ENCODE measurements at places on chromosomes 12 and 14.

- no peak for DNase-seq
Measured at GRCh38 chr14:24921903-24922302, 128.0 kb downstream of the STXBP6 start.

- no peak for DNase-seq
Measured at GRCh38 chr12:10543499-10543898, 37.8 kb downstream of the EIF2S3B start.

GRCh38 chr12:12821975-12822374 is 8.8 kb downstream of the DDX47 start:
- DNase-seq = no peak

GRCh38 chr12:3252450-3252891 is 175.3 kb downstream of the TSPAN9 start:
- no peak for DNase-seq

DNA sequence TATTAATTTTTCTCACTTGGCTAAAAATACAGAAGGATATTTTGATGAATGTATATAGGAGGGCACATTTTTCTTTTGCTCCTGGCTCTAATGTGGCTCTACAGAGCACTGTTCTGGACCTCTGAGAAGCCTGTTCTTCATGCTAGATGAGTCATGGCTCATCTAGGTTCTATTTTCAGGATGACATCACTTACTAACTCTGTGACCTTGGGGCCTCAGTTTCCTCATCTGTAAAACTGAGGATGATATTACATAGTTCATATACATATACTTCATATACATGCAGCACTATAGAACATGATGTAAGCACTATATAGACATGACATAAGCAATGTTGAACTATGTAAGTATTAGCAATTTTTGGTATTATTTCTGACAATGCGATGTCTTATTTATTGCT is 35.8 kb downstream of the SOCS2 start:
- DNase-seq = no peak

DNA sequence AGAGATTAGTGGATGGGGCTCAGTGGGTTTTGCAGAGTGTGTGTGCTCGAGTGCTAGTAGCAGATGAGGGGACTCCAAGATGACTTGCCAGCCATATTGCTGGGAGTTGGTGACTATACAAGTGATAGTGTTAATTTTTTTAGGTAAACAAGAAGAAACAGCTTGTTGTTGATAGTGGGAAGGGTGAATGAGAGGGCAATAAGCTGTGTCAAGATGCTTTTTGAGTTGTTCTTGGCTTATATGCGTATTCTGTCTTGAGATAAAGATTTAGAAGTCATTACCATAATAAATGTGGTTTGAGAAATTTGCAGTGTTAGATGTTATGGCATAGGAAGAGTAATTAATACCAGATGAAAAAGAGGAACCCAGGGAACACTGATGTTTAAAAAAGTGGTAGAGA is 75.3 kb downstream of the RCOR1 start:
- no peak for DNase-seq

DNA sequence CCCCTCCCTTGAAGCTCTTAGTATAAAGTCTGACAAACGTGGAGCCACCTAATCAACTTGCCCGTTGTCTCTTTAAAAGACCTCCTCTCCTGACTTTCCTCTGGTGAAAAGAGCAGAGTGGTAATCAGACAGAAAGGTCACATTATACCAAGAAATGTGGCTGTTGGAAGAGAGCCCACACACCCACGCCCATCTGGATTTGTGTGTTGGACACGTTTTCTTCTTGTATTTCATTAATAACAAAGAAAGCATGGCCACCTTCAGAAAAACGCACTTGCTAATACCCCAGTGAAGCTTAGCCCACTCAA is 41.3 kb downstream of the CCDC60 start:
- no peak for DNase-seq

DNA sequence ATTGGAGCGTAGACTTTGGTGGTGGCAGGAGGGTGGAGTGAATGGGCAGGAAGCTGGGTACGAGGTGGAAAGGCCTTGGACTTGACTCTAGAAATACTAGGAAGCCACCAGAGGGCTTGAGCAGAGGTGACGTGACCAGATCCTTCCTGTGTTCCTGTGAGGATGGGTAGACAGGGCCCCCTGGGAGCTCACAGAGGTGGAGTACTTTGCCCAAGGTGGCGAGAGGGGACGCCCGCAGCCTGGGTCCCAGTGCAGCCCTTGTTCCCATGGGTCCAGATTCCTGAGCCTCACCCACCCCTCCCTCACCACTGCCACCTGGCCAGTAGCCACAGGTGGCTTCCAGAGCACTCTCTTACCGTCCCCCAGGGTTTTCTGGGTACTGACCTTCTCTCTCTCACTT is 89.8 kb downstream of the KIF26A start:
- no peak for DNase-seq

DNA sequence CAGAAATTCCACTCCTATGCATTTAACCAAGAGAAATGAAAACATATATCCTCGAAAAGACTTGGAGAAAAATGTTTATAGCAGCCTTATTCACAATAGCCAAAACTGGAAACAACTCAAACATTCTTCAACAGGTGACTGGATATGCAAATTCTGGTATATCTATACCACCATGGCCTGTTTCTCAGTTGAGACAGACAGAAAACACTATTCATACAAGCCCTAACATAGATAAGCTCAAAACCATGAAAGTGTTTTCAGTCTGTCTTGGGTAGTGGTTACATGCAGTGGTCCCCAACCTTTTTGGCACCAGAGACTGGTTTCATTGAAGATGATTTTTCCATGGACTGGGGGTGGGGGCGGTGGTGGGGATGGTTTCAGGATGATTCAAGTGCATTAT is 83.8 kb downstream of the SRGAP1 start:
- DNase-seq = no peak

DNA sequence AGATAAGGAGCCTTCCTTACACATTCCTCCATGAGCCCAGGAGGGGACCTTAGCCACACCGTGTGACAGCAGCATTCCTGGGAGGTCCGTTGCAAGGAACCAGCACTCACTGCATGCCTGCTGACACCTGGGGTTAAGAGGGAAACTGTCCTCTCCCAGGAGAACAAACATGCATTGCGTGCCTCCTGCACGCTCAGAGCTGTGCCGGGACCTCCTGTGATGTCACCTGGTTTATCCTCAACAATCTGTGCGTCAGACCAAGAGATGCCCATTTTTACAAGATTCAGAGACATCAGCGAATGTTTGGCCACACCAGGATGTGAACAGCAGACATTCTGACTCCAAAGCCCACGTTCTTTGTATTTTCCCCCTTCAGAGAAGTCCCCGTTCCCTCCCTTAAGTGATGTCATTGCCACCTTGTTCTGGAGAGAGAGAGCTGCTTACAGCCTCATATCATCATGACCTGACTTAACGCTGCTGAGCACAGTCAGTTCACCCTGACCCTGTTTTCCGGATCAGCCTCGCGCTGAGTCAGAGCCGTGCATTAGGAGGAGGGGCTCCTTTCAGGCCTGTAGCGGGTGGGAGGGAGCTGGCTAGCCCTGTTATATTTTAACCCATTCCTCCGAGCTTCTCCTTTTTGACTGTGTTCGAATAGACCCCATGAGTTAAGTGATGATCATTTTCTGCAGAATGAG is 36.2 kb downstream of the TMEM120B start:
- peak; percentile 34 for DNase-seq

DNA sequence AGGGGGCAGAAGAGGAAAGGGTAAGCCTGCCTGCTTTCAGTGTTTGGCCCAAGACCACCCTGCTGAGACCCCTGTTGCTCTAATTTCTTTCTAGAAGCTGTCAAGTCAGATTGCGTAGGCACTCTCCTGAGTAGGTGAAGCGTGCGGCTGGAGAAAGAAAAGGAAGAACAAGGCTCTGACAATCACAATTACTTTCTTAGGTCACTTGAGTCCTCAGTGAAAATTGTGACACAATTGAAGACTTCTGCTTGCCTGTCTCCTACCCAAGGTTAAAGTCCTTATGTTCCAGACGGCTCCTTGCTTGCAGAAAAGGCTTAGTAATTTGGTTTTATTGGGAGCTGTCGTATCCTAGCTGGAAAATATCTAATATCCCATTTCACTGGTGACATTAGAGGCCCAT is 721 bp upstream of the CTSG start:
- DNase-seq = no peak

DNA sequence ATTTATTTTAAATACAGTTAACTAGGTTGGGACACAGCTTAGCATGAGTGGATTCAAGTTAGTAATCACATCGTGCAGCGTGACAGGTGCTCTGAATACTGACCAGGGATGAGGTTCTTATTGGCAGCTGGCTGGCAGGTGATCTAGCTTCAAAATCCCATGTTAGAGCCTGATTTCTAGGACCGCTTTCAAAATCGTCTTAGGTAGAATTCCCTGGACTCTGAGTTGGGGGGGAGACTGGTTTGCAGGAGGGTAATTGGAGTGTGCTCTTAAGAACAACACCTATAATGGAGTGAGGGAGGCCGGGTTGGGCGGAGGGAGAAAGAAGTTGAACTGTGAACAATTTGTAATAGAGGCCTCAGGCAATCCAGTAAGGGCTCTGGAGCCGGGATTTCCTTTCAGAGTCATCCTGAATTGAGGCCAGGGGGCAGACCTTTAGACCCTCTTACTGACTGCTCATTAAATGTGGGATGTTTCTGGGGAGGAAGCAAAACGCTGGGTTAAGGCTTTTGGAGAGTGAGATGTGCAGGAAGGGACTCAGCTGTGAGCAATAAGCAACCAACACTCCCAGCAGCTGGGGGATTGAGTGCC is 874 bp upstream of the YARS2 start:
- peak; percentile 20 for DNase-seq

DNA sequence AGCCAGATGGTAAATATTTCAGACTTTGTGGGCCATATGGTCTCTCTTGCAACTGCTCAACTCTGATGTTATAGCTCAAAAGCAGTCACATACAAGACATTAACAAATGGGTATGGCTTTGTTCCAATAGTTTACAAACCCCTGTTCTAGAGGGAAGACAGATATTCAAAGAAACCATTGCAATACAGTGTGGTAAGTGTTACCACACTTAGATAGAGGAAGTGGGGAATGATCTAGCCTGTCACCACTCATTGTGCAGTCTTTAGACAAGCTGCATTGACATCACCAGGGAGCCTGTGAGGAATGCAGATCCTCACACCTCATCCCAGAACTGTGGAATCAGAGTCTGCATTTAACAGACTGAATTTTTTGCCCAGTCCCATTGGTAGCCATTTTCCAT is 80.0 kb upstream of the RGS6 start:
- DNase-seq = no peak

DNA sequence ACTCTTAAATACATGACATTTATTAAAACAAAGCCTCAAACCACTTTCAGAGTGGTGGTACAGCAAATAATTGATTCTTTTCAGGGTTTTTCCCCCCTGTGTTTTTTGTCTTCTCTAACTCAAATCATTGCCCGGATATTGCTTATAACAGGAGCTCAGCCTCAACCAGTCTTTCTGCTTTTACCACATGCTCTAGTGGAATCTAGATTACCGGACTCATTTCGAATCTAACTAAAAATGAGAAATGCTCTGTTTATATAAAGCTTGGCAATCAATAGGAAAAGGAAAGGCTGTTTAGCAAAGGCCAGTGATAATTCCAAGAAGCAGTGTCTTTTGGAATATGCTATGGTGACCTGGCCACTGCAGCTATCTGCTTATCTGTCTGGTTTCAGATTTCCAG is 161.5 kb downstream of the ETV6 start:
- no peak for DNase-seq

- DNase-seq = no peak
Measured at GRCh38 chr12:132271755-132272092, 57.7 kb downstream of the GALNT9 start.

GRCh38 chr12:88391556-88391955 is 188.7 kb downstream of the KITLG start:
- DNase-seq = no peak

DNA sequence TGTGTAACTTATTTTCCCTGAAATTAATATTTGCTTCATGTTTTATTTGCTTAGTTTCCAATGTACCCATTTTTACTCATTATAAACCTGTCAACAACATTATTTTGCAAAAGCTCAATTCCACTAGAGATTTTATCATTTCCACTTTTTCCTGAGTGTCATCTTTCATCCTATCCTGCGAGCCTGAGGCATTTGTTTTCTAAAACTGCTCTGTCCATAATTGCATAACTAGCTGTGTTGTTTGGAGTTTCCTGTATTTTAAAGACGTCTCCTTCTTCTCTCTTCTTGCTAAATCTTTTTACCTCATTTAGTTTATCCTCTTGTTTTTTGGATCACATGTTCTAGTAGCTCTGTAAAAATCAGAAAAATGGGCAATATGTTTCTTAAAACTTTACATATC is 332.7 kb upstream of the NOVA1 start:
- no peak for DNase-seq

- no peak for DNase-seq
Measured at GRCh38 chr14:82951171-82951570, 1417.5 kb upstream of the SEL1L start.

DNA sequence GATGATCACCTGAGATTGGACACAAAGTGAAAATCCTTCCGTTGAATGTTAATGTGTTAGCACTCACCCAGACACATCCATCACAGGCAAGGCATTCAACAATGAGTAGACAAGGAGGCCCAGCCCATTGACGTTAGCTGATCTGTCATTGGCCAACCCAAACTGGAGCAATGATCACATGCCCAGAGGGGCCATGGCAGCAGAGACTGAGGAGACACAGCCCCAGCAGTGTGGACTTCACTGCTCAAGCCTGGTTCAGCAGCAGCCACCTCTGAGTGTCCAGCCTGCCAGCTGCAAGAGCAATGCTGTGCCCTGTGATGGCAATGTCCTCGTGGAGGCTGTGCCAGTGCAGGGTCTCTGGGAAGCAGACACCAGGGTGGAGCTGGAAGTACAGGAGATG is 622.2 kb downstream of the AACS start:
- DNase-seq = no peak

DNA sequence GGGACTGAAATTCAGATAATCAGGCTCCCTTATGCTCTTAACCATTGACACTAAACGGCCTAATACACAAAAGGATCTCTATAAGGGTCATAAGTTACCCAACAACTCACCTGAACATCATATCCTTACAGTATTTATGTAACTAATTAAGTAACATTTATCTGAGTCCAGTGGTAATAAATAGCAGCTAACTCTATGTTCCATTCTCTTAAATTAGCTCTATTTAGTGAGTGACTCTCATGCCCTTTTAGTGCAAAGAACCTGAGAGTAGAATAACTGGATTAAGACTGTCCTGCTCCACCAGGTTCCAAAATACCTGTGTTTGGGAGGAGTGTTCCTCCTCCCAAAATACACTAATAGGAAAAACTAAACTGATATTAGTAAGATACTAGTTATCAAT is 9.8 kb downstream of the SCAF11 start:
- DNase-seq = no peak

DNA sequence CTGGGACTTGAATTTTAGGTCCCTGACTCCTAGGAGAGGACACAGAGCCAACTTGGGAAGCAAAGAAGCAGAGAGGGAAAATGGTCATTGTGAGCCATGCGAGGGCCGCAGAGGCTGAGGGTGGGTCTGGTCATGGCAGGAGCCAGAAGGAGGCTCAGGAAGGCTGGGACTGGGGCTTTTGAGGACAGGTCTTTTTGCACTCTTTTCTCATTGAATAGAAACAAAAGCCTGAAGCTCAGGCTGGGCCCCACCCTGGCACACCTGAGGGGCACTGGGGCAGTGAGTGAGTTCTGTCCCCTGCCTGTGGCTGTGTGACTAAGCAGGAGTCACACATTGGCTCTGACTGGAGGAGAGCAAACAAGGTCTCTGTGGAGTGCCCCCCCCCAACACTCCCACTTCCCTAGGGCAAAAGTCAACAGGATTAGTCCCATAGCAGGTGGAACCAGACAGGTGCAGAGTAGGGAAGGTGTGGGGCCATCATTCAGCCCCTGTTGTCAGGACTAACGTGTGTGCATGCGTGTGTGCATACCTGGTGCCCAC is 2.8 kb downstream of the KRT7 start:
- DNase-seq = no peak
